ENCODE measurements at places on chromosomes 6 and 20.

DNA sequence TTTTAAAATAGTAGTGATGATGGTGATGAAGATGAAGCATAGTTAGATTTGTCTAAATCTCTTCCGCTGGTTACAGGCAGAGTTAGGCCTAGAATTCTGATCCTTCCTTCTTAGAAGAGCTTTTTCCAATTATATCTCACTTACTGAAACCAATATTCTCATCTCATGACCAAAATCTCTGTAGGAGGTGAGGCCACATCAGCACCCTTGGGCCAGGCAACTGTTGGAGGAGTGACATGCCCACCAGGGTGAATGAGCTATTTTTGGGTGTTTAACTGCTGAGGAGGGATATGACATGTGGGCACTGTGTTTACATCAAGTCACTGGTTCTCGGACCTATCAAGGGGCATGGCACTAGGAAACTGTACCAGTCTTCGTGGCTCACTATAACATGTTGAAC is 102.2 kb upstream of the SLC24A3 start:
- DNase-seq = no peak

GRCh38 chr20:57539889-57540288 is 14.9 kb upstream of the CTCFL start:
- no peak for DNase-seq

- peak; percentile 60 for DNase-seq
These were observed 19.5 kb downstream of the ZNF311 start for GRCh38 chr6:28985462-28986164.

GRCh38 chr6:87243812-87244211 is 78.6 kb upstream of the SMIM8 start:
- no peak for DNase-seq

DNA sequence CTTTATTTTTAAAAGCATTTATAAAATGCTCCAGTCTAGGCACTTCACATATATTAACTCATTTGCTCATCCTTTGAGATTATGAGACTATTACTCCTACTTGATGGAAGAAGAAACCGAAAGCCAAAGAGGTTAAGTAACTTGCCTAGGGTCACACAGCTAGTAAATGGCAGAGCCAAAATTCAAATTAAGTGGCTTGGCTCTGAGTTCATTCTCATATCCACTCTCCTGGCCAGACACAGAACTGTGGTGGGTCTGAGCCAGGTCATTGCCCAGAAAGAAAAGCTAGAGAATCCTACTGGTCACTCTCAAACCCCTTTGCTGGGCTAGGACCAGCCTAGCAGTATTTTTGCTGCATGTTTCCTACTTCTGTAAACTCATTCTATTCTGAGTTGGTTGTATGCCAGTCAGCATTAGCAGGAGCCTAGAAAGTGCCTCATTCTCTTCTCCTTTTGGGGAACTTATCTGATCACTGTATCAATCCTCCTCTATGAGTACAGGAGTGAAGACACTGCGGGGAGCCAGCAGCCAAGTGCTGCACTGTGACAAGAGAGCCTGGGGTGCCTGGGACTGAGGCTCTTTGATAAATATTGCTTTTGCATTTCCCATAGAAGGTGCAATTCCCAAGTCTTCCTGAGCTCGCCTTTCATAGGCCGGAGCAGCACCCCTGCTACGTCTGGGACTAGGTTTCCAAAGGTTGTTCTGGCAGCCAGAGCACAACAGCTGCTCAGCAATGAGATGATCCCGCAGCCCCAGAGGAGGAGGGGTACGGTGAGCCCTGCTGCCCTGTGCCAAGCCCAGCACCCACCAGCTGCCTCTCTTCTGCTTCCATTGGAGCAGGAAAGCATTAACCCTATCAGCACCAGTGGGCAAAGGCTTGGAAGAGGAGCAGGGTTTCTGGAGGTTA is 728.3 kb downstream of the MAFB start:
- no peak for DNase-seq

DNA sequence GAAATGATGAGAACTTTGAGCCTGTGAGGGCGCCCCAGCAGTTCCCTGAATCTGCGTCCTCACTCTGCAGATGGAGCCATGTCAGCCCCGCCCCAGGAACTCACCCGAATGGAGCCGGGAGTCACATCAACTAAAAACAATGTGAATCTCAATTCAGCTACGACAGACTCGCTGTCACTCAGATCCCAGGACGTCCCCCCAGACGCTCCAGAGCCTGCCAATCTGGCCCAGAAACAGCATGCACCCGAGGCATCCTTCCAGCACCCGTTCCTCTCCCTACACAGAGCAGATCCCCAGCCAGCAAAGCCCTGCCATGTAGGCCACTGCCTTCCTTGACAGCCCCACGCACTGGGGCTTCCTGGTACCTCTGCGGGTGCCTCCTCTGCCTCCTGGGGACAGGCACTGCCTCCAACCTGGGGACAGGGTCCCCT is 248.0 kb downstream of the TTLL2 start:
- DNase-seq = no peak

DNA sequence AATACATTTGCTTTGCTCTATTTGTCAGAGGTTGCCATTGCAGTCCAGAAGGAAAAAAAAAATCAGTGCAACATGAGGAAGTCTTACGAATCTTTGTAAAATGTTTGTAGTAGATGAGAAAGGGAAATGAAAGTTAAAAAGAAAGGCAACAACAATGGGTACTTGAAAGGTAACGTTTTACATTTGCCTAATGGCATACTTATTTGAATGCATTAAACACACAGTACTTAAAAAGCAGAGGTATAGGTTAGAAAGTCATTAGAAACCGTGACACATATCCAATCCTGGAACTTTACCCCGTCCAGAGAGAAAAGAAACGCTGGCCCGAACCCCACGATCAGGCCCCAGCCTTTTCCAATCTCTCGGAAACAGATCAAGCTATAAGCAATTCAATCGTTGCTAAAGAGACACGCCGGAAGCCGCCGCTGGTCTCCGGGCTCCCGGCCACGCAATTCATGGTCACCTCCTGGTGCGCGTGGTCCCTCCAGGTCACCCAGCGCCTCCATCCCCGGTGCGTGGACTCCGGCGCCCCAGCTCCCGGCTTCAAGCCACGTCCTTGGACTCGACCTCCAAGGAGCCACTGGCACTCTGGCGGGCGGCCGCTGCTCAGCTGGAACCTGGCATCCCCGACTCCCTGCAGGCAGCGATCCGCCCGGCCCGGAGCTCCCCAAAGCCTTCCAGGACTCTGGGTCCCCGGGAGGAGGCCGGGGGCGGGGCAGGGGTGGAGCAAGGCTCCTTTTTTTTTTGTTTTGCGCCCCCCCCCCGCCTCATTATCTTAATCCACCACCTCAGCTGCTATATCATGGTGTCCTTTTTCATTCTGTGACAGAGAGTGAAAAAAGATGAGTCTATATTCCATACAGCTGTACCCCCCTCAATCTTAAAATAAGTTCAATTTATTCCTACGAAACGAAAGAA is at the start of gene SLC18B1:
Gene SLC18B1, minus strand, starts transcription at position 687 of the 918 bp plus-strand sequence. Its CDS starts 181 bp downstream, at position 506.
- no peak for DNase-seq

GRCh38 chr20:58150772-58151171 is 77.7 kb downstream of the ANKRD60 start:
- no peak for DNase-seq

GRCh38 chr6:169583886-169584541 is 117.8 kb downstream of the WDR27 start:
- DNase-seq = no peak

- no peak for DNase-seq
These were observed 93.1 kb downstream of the BMP5 start for GRCh38 chr6:55782275-55782674.

- DNase-seq = no peak
These were observed 23.8 kb downstream of the NKX2-2 start for GRCh38 chr20:21490105-21490504.

DNA sequence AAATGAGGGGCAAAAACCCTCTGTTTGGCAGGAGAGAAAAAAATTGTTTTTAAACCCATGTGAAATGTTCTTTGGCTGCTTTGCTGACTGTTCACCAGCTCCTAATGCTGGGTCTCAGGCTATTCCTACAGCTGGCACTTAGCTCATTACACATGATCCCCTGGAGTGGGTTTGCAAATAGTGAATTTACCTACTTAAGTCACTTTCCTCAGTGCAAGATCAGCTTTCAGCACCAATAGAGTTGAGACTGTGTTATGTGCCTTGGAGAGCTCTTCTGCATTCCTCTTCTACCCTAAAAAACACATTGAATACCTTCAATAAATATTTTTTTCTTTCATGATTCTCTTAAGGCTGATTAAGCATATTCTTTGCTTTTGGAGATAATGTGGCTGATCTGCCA is 58.4 kb upstream of the PRDM1 start:
- no peak for DNase-seq

- no peak for DNase-seq
These were observed 30.8 kb downstream of the BPIFB4 start for GRCh38 chr20:33110147-33110825.

GRCh38 chr6:13089296-13089994 is 238.9 kb downstream of the TBC1D7 start:
- no peak for DNase-seq

DNA sequence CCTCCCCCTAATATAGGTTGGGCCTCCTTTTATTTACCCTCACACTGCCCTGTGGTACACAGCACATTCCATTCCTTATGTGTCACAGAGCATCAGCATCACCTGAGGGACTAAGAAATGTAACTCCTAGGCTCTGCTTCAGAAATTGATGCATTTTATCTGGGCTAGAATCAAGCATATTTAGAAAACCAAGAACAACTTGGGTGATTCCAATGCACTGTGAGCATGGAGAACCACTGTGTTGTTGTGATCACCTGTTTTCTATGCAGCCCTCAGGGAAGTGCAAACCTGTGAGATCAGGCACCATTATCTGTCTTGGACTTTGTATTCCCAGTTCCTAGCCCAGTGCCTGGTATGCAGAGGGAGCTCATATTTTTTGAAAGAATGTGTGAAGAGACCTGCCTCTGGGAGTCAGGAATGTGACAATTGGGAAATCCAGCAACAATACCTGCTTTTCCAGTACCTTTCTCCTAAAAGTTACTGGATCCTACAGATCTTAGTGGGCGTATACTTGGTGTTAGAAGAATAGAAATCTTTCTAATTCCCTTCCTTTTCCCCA is 7.0 kb downstream of the KAT14 start:
- no peak for DNase-seq

GRCh38 chr6:133969285-133969920 is 16.4 kb downstream of the TBPL1 start:
- no peak for DNase-seq
